Activated naive CD4-positive, alpha-beta T cell treated with anti-CD3 and anti-CD28 coated beads, Interleukin-2, amount 50 U/mL, for 16 hours (primary cell): ENCODE measurements at places on chromosomes 2 and 18.
A peak's percentile ranks its signal among the peaks of the same experiment; 100 is the strongest.

GRCh38 chr2:48587560-48587959 is 30.1 kb upstream of the GTF2A1L start:
- DNase-seq, result no peak

DNA sequence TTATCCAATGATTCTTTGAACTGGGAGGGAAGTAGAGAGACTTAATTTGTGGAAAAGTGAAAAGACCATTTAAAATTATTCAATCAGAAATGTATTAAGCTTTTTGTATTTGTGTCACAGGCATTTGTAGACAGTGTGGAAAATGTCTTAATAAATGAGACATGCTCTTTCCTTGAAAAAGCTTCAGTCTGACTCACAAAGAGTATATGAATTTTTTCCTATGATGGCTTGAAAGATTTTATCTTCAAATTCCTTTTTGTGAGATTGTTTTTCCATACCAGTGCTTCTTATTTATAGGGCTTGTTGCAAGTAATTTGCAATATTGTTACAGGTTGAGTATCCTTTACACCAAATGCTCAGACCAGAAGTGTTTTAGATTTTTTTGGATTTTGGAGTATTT is 39.5 kb downstream of the STON1 start:
- DNase-seq, result no peak

GRCh38 chr2:64978514-64979268 is 10.5 kb upstream of the SLC1A4 start:
- no peak for DNase-seq

DNA sequence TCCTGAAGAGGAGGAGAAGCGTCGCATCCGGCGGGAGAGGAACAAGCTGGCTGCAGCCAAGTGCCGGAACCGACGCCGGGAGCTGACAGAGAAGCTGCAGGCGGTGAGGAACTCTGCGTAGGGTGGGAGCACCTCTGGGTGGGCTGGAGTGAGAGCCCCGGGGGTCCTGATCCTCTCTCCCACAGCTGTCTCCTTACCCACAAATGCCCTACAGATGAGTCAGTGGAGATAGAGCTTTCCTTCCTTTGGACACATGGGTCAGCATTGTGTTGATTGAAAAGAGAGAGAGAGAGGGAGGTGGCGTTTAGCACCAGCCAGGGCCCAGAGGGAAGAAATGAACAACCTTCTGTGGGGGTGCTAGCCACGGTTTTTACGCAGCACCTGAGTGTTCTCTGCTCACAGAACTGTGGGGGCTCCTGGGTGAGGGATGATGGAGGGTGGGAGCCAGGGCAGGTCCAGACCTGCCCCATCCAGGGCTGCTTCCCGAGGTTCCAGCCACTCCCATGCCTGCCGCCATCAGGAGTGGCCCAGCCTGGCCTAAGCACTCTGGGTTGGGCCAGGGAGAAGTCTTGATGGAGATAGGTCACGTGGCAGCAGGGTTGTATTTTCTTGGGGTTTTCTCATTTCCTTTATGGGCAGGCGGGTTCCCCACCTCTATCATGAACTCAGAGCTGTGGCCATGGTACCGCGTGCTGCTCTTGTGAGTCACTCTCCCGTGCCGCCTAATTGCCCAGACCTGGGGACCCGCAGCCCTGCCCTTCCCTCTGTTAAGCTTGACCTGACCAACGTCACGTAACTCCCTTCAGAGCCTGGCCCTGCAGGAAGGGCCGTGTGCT is 16.3 kb downstream of the FOSL2 start:
- no peak for DNase-seq

GRCh38 chr18:10015941-10016819 is 102.4 kb downstream of the VAPA start:
- no peak for DNase-seq

DNA sequence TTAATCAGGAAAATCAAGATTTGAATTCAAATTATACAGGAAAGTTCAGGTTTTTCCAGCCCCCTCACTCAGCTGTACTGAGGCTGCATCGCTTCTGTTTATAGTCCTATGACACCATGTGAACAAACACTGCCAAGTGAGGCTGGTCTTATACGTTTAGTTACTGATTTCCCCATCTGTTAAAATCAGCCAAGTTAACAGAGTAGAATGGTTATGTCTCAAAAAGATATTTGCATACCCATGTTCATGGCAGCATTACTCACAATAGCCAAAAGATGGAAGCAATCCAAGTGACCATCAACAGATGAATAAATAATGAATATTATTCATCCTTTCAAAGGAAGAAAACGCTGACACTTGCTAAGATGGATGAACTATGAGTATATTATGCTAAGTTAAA is 43.8 kb downstream of the REEP1 start:
- no peak for DNase-seq

DNA sequence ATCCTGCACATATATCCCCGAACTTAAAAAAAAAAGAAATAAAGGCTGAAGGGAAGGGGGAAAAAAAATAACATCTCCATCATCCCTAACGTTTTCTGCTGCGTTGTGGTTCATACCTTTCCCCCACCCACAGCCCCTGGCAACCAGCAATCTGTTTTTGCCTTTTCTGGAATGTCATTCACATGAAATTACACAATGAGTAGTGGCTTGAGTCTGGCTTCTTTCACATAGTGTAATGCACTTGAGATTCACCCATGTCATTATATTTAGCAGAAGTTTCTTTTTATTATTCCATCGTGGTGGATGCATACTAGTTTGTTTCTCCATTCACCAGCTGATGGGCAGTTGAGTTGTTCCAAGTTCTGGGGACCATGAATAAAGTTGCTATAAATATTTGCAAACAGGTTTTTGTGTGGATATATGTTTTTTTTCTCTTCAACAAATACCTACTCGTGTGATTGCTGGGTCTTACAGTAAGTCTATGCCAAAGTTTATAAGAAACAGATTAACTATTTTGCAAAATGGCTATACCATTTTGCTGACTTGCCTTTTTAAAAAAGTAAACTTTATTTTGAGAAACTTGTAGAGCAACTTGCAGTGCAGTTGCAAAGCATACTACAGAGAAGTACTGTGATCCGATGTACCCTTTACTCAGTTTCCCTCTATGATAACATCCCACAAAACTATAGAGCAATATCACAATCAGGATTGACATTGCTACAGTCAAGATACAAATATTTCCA is 322.5 kb downstream of the LPIN1 start:
- no peak for DNase-seq

DNA sequence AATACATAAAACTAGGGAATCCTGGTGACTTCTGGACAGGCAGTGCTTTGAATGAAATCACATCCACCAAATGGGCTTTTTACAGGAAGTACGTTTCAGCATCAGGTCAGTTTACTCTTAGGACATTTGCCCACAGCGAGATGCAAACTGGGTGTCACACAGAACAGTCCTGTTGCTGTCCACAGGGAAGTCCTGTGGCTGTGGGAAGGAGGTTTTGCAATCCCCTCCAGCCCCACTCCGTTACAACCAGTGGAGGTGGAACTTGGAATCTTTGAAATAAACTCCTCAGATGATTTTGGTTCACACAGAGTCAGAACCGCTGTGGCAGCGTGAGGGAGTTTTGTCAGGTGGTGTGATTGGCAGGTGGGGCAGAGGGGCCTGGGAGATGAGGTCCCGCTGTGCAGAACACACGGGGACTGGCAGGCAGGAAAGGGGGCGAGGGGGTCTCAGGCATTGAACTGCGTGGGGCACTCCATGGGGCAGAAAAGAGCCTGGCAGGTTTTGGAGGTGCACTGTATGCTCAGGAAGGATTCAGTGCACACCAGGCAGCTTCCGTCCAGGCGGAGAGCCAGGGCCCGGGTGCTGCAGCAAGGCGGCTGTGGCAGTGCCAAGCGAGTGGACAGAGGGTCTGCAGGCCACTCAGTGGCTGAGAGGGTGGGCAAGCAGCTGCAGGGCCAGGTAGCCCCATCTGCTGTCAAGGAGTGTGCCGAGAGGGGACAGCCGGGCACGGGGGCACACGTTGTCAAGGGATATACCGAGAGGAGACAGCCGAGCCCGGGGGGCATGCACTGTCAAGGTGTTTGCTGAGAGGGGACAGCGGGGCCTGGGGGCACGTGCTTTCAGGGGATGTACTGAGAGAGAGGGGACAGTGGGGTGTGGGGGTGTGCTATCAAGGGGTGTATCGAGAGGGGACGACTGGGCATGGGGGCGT is 148.7 kb downstream of the LDLRAD4 start:
- no peak for DNase-seq

DNA sequence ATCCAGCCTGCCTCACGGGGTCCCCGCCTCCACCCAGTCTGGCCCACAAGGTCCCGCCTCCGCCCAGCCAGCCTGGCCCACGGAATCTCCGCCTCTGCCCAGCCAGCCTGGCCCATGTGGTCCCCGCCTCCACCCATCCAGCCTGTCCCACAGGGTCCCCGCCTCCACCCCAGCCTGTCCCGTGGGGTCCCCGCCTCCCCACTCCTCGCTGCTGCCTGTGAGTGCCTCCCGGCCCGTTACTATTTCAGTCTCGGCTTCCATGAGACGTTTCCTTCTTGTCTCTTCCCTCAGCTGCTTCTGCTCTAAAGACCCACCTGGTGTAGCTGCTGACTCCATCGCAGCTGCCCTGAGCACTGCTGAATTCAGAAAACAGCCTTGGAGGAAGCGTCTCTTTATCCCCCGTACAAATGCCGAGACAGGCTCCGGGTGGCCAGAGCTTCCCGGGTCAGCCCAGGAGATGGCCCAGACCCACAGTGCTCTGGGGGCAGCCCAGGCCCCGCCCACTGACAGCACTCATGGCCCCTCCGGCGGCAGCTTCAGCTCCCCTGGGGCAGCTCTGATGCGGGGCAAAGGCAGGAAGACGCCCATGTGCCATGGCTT is 69.8 kb downstream of the NFATC1 start:
- no peak for DNase-seq

- no peak for DNase-seq
Observed at GRCh38 chr2:171478345-171478744, 43.9 kb upstream of the CYBRD1 start.

DNA sequence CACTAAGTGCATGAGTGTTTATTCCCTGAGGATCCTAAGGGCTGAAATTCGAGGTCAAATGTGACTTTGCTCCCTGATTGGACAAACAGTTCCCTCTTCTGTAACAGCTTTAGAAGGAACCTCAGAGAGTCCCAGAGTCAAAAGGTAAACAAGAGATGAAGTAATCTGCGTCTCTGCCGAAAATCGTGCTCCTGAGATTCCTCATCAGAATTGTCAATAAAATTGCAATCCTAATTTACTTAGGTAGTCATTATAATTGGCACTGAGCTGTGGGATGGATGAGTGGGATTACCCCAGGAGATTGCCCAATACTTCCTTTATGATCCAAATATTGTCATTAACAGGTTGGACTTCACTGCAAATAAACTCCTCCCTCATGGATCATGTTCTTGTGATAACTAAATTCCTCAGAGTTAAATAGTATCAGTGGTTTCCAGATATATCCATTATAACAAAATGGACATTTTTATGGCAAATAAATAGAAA is 907 bp upstream of the SUCLG1 start:
- DNase-seq, result no peak

- no peak for DNase-seq
Observed at GRCh38 chr18:23238152-23238531, 102.9 kb downstream of the CABLES1 start.

DNA sequence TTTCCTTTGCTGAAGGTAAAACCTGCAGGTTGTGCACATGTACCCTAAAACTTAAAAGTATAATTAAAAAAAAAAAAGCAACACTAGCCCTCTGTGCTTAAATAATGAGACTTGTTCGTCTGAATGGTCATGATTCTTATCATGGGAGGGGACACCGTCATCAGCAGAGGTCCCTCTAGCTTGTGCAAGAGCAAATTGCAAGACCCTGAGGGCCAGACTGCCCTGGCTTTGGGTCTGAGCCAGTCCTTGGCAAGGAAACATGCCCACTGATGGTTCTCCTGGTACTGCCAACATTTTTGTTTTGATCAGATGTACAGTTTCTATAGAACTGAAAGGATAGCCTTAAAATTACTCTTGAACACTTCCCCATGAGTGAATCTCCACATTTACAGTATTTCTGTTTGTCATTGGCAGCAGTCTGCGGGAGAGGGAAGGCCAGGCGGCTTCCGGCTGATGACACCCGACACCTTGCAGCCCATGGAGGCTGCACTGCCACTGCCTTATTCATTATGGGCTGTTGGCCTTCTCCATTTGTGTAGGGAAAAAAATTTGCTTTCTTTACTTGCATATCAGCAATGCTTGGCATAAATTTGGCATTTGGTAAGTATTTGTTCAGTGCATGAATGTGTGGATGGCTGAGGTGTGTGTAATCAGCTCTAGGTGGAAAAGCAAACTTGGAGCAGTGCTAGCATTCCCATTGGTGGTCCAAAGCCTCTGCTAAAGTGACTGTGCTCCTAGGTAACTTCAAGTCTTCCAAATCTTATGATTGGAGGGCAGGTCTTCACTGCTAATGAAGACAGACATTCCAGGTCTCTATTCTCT is 161.6 kb upstream of the ALKAL2 start:
- no peak for DNase-seq

- no peak for DNase-seq
Observed at GRCh38 chr2:37586663-37587317, 84.7 kb downstream of the CDC42EP3 start.

- DNase-seq, result peak; percentile 28
Observed at GRCh38 chr2:160301420-160301819, 101.3 kb upstream of the ITGB6 start.

DNA sequence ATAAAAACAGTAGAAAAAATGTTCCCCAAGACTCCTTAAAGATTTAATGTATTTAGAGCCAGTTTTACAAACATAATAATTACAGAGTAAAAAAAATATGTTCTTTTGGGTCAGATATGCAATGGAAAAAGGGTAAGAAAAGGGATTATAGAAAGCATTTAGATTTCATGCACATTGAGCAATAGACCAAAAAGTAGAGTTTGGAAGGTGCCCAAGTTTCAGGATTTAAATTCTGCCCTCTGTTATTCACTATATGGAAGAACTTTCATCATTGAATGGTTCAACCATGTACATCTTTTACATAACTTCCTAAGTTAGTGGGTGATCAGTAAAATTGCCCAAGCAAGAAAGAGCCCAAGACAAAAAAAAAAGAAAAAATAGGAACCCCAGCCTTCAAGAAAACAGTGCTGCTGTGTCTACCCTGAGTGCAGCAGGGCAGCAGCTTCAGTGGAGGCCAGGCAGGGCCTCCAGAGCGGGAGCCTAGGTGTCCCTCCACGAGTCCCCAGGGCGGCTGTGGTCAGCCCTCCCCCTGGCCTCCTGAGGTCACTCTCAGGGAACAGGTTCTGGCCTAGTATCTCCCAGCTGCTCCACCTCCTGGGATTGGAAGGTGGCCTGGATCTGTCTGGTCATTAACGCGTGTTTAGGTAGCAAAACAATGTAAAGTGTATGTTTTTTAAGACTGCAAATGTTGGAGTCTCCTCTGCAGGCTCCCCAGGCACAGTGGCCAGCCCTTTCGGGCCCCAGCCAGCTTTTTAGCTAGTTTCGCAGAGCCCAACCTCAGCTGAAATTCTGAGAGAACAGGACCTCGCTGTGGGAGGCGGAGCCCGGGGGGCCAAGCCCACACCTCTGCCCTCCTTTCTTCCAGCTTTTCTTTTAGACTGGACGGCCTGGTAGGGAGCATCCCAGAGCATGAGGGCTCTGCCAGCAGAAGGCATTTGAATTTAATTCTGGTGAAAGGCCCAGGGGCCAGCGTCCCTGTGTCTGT is 77.3 kb downstream of the TEX51 start:
- no peak for DNase-seq
